Activated CD4-positive, alpha-beta T cell treated with anti-CD3 and anti-CD28 coated beads for 24 hours (primary cell): ENCODE measurements at places on chromosomes 7 and 10.

- no peak for DNase-seq
These were observed 177.0 kb downstream of the AUTS2 start for GRCh38 chr7:69775231-69775771.

DNA sequence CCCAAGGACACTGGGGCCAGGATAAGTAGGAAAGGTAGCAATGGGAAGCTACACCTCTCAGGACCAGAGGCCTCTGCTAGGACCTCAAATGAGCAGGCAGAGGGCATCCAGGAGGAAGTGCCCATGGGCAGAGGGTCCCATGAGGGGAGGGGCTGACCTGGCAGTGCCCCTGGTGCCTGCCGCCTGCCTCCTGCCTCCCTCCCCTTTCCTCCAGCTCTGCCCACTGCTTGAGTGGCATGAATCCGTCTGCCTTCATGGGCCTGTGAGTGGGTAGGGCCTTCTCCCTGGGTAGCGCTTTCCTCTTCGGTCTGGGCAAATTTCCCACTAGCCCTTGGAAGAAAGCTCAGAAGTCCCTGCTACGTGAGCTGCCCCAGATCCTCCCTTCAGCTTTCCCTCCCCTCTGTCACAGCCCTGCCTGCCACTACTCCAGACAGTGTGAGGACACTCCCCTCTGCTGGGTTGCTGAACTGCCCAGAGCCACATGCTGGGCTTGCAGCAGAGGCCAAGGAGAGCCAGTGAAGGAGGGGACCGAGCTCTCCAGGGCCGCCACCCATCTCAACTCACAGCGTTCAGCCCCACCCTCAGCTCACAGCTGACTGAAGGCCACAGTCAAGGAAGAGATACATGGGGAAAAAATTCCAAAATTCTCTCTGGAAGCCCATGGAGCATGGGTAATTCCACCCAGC is 141.4 kb downstream of the ARHGAP22 start:
- no peak for DNase-seq

GRCh38 chr10:15181576-15182156 is 13.2 kb upstream of the NMT2 start:
- DNase-seq: no peak

DNA sequence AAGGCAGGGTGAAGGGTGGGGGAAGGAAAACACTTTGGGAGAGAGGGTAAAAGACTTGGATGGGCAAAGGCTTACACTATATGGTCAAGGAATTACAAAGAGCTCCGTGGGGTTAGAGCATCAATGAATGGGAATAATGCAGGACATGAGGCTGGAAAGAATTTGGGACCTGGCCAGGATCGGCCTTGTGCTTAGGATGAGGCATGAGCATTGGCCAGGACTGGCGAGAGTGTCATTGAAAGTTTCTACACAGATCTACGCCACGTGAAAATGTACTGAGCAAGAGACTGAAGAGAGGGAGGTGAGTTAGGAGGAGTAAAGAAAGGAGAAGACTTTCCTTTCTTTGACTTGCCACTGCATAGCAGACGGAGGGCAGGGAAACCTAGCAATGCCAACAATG is 142.8 kb downstream of the PTEN start:
- no peak for DNase-seq

GRCh38 chr7:28957064-28957750 is 923 bp downstream of the TRIL start:
- DNase-seq: no peak

- DNase-seq: no peak
These were observed 39.8 kb upstream of the TRIM8 start for GRCh38 chr10:102604439-102604841.

- DNase-seq: no peak
These were observed 226.1 kb downstream of the GLRX3 start for GRCh38 chr10:130362308-130362761.

GRCh38 chr7:21084286-21084685 is 297.6 kb upstream of the SP8 start:
- no peak for DNase-seq

GRCh38 chr7:85156661-85157208 is 30.1 kb downstream of the SEMA3D start:
- DNase-seq: no peak

DNA sequence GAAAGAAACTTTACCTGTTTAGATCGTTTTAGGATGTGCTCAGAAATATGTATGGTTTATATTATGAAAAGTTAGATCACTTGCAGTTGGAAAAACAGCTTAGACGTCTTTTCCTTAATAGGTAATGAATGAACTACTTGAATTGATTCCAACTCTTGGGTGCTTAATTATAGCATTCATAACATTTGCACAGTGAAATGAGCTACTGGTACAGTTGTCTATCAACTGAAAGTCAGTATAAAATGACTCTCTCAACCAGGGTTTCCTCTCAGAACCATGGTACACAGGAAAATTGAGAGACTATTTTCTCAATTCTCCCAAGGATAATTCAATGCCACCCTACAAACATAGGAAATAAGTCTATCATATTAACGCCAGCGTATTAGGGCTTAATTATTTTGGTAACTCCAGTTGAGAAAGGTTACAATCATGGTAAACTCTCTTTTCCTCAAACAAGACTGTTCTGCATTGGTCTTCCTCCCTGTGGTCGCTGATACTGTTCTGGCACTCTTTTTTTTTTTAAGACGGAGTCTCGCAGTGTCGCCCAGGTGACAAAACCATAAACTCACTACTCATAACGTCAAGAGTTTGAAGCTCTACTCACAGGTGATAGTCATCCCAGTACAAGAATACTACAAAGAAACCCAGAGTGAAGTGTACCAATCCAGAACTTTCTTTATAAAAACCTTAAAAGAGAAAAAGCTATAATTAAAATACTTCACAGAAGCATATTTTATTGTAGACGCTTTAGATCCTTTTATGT is 2.0 kb downstream of the ANLN start:
- no peak for DNase-seq

GRCh38 chr10:100232101-100232500 is 2.7 kb upstream of the CHUK start:
- DNase-seq: no peak

GRCh38 chr10:62379394-62379793 is 5.2 kb downstream of the ZNF365 start:
- DNase-seq: no peak

DNA sequence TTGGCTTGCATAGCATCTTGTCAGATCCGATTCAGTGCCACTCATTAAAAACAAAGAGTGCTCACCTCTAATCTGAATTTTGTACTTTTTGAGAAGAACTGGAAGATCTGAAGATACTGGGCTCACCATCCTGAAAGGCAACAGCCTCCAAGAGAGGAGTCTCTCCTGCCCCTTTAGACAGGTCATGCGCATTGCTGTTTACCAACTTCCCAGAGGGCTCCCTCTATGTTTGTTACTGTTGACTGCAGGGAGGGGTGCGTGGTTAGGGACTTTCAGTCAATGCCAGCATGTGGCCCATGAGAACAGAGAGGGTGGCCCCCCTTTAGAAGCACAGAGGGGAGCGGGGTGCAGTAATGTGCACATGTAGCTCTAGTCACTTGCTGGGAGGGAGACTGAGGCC is 33.2 kb upstream of the CABCOCO1 start:
- no peak for DNase-seq

GRCh38 chr10:3787816-3788215 is 2.8 kb upstream of the KLF6 start:
- DNase-seq: no peak

DNA sequence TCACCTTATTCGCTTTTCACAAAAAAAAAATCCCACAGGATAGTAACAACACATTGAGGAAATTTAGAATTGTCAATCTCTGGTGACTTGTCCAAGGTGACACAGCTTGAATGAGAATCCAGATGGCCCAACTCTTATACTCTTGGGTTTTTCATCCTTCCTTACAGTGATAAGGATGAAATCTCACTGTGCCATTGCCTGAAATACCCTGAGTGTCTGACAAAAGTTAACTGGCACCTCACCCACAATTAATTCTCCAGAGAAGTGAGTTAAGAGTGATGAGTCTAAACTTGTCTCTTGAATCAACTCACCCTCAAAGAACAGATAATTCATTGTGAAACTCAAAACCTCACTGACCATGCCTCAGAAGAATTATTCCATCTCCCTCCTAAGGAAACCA is 18.9 kb downstream of the CHRM2 start:
- no peak for DNase-seq

- no peak for DNase-seq
These were observed 64.6 kb downstream of the CYP26A1 start for GRCh38 chr10:93138113-93138870.

DNA sequence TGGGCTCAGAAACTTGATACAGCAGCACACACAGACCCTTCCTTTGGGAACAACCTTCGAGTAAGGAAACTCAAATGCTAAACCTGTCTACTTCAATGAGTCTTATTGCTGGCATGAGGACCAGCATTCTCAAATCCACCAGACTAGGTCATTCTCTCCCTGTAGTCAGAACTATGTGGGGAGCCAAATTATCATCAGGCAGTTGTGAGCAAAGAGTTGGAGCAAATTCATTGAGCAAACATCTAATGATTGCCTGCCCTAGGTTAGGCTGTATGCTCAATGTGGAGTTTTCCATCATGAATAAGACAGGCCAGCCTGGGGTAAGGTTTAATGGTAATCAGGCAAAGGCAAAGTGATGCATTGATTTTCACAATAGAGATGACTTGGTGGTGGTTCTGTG is 3.6 kb downstream of the EPDR1 start:
- DNase-seq: no peak

GRCh38 chr10:118405928-118406327 is 63.8 kb upstream of the FAM204A start:
- no peak for DNase-seq

- DNase-seq: no peak
These were observed 242.6 kb downstream of the DNAJB6 start for GRCh38 chr7:157579425-157579824.

GRCh38 chr10:19499291-19499770 is 316.9 kb upstream of the PLXDC2 start:
- DNase-seq: no peak

DNA sequence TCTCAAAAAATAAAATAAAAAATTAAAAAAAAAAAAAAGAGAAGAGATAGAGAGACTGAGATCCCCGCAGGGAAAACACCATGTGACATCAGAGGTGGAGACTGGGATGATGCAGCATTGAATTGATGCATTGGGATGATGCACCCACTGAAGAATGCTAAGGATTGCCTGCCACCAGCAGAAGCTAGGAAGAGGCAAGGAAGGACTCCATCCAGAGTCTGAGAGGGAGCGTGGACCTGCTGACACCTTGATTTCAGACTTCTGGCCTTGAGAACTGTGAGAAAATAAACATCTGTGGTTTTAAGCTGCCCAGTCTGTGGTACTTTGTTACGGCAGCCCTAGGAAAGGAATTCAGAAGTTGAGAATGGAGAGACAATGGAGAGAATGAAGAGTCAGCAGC is 89.8 kb upstream of the PRPS1L1 start:
- no peak for DNase-seq

DNA sequence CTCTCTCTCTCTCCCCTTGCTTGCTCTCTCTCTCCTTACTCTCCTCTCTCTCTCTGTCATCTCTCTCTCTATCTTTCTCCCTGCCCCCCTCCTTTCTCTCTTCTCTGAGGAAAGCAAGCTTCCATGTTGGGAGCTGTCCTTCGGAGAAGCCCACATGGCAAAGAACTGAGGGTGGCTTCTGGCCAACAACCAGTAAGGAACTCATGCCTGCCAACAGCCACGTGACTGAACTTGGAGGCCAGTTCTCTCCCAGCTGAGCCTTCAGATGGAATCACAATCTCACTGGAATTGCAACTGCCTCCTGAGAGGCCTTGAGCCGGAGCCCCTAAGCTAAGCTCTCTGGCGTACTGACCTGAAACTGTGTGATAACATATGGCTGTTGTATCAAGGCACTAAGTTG is 12.0 kb upstream of the DHTKD1 start:
- DNase-seq: no peak

GRCh38 chr7:38831259-38831996 is 77.6 kb downstream of the VPS41 start:
- DNase-seq: no peak

- no peak for DNase-seq
These were observed 30.4 kb downstream of the ZNF783 start for GRCh38 chr7:149292462-149292823.

DNA sequence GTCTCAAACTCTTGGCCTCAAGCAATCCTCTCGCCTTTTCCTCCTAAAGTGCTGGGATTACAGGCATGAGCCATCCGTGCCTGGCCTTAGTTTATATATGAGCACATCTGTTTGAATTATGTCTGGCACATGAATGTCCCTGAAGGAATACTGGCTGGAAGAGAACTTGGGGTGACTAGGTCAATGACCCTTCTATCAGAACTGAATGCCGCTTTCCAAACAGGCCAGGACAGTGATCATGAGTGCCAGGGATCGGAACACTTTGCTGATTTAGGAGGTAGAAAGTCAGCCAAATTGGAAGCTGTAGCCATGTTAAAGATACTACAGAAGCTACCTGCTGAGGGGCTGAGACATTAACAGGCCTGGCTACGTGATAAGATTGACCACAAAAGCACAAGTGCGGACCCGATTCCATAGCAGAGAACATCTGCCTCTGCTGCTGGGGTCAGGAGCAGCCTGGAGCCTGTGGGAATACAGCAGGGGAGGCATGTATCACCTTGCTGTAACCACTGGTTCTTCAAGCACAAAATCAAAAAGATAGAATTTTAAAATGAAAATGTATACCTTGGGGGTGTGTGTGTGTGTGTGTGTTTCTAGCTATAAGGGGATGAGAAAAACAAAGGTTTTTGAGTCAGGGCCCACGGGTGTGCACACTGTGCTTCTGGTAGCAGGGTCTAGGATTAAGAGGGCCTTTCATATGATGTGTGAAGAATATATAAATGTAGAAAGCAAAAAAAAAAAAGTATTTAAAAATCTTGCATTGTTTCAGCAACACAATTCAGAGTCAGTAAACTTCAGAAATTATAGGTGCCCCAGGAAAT is 293.7 kb downstream of the BBS9 start:
- DNase-seq: no peak

DNA sequence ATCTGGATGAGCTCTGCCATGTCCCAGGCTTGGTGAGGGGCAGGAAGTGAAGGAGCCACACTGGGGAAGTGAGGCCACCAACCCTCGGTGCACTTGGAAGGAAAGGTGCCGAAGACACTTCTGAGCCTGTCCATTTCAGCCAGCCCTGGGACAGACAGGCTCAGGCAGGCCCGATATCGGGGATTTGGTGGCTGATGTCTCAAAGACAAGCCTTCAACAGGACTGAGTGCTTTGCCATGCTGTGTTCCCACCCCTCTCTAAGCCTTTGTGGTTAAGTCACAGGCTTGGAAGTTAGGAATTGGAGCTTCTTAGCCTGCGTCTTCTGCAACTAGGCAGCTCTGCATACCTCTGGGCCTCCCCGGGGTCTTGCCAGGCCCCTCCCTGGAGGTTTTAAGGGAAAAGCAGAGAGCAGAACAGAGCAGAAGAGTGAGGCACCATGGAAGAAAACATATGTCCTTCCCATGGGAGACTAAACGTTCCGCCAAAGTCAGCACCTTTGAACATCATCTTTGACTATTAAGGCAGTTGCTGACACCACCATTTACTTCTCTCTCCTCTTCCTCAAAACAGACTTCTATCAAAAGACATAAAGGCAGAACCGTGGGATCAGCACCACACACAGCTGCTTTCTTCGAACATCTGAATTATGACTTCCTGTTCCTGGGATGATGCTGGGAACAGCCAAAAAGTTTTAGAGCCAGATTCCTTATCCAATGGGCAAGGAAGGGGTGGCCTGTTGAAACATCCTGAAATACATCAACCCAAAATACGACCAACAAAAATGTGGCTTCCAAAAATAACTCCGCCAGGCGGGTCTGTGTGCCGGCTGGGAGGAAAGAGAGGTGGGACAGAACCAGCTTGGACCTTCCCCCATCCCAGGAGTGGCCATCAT is 71.8 kb downstream of the AFAP1L2 start:
- DNase-seq: no peak
